ENCODE measurements at places on chromosomes 11 and 22.

DNA sequence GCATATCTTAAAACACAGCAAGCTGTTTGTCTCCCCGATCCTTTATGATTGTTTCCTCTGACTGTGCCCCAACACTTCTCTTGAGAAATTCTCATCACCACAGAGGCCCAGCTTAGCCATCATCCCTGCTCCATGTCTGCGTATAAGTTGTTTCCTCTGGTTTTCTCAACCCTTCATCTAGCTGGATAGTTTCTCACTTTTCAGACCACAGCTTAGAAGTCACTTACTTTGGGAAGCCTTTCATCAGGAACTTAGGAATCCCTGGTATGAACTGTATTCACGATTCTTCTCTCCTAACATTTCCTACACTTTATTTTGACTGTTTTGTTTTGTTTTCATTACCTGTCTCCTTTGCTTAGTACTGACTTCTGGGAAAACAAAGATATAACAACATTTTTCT is 295.2 kb downstream of the GUCY1A2 start:
- no peak for DNase-seq

GRCh38 chr11:65787649-65788622 is 1.1 kb downstream of the OVOL1 start:
- DNase-seq = no peak

GRCh38 chr11:85685820-85686459 is at the start of gene CCDC89:
CCDC89 (minus strand) TSS chr11:85686195; CDS start chr11:85686130, 65 bp downstream.
- no peak for DNase-seq

DNA sequence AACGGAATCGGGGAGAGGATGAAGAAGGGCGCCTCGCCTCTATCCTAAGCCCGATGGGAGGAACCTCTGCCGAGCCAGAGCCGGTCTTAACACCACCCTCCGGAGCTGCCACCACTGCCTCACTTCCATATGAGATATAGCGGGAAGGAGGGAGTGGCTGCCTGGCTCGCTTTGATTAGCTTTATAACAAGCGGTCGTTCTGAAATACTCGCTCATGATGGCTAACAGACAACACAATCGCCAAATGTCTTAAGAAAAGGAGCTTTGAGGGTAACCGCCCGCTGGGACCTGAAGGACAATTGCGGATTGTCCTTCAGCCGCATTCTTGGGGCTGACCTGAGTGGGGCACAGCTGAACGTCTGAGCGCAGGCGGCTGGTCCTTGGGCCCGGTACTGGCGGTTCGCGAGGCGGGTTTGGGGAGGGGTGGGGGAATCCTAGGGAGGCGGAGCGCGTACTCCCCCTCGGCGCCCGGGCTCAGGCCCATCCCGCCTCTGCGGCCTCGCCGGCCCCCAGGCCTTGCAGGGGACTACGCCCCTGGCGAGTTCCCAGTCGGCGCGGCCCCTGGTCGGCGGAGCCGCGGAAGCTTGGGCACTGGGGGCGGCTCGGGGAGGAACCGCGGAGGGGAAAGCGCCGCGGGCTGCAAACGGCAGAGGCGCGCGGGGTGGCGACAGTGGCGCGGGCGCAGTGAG is at the start of gene PLAAT5:
Gene PLAAT5 (minus strand): TSS at position 617 of the 689 bp plus-strand sequence. CDS start 133 bp downstream, at position 484.
- no peak for DNase-seq

DNA sequence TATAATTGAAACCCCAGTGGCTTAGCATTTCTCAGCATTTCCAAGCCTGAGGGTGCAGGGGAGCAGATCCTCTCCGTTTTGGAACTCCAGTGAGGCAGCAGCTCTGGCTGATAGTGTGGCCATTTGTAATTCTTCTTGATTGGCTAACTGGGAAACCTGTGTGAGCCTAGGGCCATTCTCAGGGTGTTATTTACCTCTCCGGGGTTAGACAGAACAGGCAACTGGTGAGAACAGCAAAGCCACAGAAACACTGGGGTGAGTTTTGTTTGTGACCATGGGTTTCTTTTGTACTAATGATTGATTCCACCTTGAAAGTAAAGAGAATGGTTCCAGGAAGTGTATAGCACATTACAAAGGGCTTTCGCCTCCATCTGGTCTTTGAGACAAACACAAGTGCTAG is 2.4 kb upstream of the OR4X2 start:
- no peak for DNase-seq

DNA sequence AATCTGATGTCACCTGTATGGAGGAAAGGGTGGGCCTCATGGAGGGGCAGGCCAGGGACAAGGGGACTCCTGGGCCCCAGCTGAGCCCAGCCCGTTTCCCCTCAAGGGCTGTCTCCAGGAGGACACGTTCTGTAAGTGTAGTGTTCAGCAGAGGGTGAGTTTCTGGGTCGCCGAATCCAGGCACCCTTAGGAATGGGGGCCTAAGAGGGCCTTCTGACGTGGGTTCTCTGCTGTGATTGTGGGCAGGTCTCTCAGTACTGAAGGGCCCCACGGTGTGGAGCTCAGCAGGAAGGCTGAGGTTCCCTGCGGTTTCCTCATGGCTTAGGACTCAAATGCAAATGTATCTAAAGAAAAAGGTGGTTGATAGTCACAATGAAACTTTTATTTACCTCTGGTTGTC is 6.5 kb downstream of the PTDSS2 start:
- DNase-seq = peak; percentile 41

- DNase-seq = no peak
Measured at GRCh38 chr22:39990686-39991085, 4.1 kb upstream of the FAM83F start.

- no peak for DNase-seq
Measured at GRCh38 chr11:120335556-120335907, 681 bp upstream of the ARHGEF12 start.

DNA sequence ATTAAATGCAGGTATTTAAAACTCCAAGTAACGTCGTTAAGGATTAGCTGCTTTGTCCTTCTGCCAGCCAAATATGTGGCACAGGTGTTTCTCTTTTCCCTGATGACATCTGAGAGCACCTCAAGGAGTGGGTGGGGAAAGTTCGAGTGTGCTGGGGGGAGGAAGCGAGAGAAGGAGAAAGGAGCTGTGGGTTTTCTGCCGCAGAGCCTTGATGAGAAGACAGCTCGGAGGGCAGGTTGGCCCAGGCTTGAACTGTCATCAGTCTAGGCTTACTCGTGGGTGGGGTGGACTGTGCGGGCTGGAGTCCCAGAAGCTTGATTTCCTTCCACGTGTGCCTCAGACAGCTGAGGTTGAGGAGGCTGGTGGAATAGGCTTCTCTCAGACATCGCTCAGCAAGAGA is 15.2 kb upstream of the SORL1-AS1 start:
- peak; percentile 84 for DNase-seq

DNA sequence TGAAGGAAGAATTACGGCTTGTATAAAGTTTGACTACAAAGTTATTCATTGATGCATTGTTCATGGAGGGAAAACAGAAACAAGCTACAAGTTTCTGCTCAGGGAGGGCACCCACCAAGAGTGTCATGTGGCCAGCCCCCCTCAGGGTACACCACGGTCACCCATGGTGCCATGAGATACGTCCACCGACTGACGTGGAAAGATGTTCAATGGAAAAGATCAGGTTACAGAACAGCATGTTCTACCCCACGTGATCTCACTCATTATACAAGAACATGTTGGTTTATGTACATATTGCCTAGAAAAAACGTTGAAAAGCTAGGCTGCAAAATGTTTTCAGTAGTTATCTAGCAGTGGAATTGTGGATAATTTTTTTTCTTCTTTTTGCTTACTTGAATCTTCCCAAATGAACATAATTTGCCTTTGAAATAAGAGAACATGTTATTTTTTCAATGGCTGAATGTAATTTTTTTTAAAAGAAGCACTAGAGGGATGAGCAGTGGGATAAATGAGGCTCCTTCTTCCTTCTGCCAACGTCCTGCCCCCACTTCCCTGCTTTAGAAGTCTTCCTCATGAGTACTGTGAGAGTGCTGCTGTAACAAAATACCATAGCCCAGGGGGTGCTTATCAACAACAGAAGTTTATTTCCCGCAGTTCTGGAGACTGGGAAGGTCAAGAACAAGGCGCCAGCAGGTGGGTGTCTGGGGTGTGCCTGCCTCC is 22.5 kb downstream of the RCN1 start:
- no peak for DNase-seq

DNA sequence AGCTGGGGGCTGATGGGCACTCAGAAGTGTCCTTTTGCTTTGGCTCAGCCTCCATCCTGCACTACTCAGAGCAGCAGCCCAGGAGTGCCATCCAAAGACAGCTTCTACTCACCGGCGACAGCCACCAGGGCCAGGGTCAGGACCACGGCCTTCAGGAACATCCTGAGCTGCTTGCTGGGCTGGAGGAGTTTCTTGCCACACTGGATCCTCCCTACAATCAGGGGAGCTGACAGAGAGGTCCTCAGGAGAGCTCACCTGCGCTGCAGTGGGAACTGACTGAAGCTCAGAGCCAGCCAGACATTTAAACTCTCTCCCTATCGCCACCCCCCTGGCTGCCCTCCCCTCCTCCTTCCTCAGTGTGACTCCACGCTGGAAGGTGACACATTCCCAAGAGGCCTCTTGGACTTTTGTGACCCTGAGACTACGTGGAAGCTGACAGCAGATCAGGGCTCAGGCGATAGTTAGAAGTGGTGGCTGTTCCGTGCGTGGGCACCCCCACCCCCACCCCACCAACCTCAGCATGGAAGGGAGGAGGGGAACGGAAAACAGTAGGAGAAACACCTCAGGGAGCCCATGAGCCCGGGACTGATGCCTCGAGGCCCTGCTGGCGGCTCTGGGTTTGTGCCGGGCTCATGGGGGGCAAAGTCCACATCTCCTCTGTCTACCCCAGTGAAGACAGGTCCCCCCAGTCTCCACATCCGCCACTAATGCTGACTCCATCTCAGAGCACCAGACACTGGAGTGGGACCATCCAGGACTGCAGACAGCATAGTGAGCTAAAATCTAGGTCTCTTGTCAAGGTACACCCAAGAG is at the start of gene APOA4:
Gene APOA4 (minus strand): TSS at position 274 of the 813 bp plus-strand sequence. CDS start 113 bp downstream, at position 161.
- DNase-seq = no peak

GRCh38 chr22:40210818-40211217 is 33.1 kb downstream of the TNRC6B start:
- DNase-seq = no peak

GRCh38 chr22:43643387-43643786 is 168.7 kb downstream of the EFCAB6 start:
- DNase-seq = no peak

DNA sequence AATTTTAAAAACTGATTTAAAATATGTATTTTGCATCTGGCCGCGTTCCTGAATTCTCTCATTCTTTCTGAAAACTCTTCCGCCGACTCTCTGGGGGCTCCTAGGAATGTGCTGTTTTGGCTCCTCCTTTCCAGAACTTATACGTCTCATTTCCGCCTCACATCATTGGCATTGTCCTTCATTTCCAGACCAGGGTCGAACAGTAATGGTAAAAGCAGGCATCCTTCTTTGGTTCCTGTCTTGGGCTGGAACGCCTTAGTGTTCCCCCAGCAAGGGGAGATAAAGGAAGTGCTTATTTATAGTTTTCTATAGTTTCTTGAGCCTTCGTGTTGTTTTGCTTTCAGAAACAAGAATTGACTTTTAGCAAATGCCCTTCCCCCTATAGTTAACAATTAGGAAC is 10.9 kb upstream of the TNNT3 start:
- DNase-seq = no peak

- no peak for DNase-seq
Measured at GRCh38 chr22:42384506-42384905, 47.7 kb downstream of the NFAM1 start.

DNA sequence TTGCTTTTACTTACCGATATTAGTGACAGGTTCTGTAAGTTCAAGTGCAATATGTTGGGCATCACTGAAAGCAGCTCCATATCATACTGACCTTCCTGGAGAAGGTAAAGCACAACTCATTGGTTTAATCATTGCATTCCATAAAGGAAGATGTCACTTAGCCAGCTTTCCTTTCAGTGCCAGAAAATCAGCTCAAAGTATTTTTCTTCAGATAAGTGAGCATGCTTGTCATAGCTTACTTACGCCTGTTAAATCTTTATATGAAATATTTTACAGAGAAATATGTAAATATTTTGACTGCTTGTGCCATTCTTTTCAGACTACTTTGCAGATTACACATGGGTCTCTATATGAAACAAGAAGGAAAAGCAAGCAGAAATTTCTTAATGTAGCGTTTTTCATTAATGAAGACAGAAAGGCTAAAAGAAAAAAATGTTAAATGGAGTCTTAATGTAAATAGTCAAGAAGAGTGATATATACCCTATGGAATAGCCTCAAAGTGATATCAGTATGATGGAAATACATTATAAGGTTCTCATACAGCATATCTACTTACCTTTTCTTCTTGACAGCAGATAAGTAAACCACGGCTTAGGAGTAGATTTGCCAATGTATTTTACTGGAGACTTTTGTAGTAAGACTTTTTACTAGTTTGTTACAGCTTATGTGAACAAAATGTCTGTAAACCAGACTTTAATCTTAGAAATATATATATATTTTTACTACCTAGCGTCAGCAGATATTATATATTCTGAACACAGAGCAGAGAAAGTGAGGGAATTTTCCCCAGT is 649.7 kb downstream of the METTL15 start:
- no peak for DNase-seq

DNA sequence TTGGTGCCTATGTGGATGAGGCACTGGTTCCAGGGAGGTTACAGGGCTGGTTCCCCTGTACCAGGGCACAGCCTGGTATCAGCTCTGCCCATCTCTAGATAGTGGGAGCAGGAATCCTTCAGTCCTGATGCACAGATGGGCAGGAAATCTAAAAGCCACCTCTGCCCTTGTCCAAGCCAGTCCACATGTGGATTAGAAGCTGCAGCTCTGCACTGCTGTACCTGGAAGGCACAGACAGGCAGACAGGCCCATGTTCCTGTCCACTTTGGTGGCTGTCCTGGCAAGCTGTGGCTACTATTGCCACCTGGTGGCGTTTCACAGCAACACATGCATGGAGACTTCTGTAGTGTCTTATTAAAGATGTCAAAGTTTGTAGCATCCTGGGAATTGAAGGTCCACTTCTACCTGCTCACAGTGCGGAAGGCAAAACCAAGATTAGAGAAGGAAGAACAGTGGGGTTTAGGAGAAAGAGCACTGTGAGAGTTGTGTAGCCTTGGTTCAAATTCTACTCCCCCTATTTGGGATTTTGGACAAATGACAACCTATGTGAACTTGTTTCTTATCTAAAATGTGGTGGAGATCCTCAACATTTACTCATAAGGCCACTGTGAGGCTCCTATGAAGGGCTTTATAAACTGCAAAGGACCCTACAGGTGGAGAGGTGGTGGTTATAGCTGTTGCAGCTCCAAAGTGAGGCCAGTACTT is 30.1 kb downstream of the NAV2 start:
- DNase-seq = no peak

- DNase-seq = no peak
Measured at GRCh38 chr11:20158597-20159257, 1.5 kb downstream of the DBX1 start.

DNA sequence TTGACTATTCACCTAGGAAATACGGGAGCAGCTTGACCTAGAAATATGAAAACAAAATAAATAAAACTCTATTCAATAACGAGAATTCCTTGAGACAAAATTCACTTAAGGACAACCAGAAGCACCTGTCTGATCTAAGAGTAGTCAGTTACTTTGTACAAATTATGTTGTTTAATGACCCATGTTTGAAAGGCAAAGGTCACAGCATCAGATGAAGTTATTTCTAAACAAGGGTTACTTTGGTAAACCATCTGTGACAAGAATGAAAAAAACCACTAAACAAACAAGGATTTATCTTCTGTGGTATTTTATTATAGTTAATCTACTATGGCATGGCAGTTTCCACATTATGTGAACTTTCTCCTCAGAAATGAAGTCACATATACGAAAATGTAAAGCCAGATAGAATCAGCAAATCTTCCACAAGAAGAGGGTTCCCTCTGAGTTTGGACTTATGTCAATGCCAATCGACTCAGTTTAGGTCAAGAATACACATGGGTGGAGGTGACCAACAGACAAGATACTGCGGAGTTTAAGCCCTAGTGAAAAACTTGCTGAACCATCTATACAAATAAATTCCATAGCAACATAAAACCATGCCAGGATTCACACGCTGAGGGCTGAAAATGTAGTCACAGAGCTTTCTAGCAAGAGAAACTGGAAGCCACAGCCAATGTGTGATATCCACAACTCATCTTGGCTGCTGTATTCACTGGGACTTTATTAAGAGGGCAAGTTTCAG is 53.4 kb downstream of the NCAPD3 start:
- no peak for DNase-seq
